ENCODE measurements at places on chromosomes 5 and 9.

DNA sequence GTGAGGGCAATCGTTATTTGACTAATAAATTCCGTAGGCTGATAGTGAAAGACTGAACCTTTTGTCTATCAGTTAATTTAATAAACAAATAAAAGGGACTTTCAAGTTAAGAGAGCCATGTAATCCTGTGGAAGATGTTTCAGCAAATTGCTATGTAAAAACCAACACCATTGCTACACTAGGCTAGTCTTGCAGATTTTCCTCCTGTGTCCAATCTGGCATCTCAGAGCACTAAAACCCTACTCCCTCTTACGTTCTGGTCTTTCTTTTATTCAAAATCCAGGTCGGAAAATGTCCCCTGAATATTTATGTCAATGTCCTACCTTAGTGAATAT, 478.8 kb upstream of the TNC start:
- no peak for DNase-seq

DNA sequence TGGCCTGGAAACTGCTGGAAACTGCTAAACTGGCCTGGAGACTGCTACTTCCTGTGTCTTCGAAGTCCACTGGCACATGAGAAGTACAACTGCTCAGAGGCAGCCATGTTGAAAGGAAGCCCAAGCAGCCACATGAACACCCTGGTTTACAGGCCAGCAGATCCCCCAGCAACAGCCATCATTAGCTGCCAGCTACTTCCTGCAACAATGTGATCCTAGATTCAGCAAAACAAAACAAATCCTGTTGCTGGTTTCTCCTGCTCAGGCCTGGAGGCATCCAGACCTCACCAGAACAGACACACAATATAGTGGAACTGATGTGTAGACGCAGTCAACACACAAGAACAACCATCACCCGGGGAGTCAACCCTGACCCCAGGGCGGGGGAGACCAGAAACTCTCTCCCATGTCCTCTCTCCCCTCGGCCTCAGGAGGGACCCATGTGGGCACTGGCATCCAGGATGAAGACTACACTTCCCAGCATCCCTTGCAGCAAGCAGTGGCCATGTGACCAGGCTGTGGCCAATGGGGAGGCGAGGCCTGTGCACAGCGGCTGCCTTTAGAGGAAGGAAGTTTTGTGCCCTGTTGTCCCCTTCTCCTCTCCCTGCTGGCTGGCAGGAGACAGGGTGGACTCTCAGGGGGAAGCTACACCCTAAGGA, 9.2 kb upstream of the LCN15 start:
- DNase-seq = no peak

DNA sequence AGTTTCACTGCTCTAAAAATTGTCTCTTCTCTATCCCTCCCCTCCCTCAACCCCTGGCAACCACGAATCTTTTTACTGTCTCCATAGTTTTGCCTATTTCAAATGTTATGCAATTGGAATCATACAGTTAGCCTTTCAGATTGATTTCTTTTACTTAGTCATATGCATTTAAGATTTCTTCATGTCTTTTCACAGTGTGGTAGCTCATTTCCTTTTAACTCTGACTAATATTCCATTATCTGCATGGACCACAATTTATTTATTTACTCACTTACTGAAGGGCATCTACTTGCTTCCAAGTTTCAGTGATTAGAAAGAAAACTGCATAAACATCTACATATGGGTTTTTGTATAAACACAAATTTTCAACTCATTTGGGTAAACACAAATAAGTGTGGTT, 372.3 kb downstream of the CDH18 start:
- DNase-seq = no peak

- no peak for DNase-seq
Measured at GRCh38 chr9:3177146-3177761, 333.4 kb upstream of the PUM3 start.

DNA sequence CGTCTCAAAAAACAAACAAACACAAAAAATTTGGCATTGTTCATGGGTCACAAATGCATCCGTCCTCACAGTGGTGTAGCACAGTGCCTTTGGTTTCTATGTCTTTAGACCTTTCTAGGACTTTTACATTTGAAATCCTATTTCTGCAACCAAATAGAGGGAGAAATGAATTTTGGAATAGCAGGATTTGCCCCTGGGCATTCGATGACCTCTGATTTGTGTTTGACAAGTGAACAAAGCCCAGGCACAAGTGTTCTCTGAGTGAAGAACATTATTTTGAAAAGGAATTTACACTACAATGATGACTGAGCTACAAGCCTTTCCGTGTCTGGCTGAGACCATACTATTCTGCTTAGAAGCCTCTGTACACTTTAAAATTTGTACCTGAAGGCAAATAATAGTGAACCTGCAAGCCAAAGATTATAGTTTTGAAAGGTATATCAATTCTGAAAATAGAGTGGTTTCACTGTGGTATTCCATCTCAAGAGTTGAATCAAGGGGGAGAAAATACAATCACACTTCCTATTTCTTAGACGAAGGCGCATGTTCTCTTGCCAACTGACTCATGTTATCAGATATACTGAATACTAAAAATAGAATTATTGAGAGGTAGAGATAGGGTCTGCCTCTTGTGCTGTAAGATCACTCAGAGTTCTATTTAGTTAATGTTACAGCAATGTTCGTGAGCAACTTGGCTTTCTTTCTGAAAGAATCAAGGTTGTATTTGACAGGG, 297.6 kb downstream of the KDM4C start:
- no peak for DNase-seq

DNA sequence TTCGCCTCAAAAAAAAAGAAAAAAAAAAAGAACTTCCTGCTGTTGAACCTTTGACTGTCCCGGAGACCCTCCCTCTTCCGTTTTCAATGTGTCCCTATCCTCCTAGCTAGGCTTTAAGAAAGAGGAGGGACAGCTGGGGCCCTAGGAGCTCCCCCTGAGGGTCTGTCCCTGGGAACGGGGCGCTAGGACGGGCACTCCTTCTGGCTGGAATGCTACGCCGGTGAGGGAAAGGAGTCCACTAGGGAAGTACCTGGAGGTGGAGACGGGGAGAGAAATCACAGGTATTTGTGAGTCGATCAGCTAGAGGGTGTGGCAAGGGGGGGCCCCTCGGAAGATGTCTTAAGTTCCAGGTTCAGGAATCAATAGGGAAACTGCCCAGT, 4.6 kb downstream of the SIT1 start:
- DNase-seq = peak; percentile 39

GRCh38 chr5:107295914-107296313, 374.8 kb downstream of the EFNA5 start:
- no peak for DNase-seq

- peak; percentile 57 for DNase-seq
Measured at GRCh38 chr5:134594797-134595457, 37.7 kb downstream of the SAR1B start.

DNA sequence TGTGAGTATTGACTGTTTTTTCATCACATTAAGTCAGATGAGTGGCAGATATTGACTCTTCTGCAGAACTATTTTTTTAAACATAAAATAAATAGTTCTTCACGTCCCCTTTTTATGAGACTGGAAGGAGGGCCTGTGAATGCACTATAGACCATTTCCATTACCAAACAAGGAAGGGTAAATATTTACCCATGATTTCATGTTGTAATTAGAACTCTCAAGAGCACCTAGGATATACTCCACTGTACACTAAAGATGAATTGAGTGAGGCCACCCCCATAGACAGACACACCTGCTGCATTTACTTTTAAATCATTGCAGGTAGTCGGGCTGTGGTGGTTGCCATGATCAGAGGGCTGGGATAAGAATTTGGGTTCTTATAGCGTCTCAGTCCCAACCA, 22.6 kb downstream of the SLC36A1 start:
- peak; percentile 94 for DNase-seq

DNA sequence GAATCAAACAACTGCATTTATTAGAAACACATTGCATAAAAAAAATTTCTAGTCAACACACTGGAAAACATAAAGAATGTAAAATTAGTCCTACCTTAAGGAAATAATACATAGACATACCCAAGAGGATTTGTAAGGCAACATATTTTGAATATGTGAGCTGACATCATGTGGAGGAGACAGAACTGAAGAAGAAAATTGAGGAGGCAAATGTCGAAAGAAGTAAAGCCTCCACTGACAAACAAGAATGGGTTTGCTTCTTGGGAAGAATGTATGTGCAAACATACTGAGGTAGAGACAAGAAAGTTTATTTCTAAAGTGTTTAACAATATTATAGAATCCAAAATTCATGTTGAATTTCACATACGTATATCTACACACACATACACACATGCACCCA, 363.0 kb upstream of the PDE4D start:
- DNase-seq = no peak

- peak; percentile 12 for DNase-seq
Measured at GRCh38 chr9:124480621-124480981, 26.6 kb downstream of the NR5A1 start.

GRCh38 chr5:6576861-6577501, 55.9 kb downstream of the NSUN2 start:
- peak; percentile 66 for DNase-seq

DNA sequence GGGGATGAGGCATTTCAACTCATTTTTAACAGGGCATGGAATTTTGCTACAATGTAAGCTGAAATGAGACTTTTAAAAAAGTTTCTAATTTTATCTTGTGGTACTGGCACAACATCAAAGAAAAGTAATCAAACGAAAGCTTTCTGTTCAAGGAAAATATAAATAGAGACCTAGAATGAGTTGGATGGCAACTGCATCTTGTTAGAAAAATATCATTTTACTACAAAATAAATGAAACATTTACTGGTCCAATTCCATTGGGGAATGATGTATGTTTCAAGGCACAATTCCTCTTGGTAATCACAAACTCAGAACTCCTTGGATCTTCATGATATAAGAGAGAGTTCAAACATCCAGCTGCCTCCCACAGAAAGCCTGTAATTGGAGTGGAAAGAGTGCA, 102.8 kb downstream of the HMHB1 start:
- no peak for DNase-seq

GRCh38 chr9:121564504-121565260, 65.0 kb upstream of the GGTA1 start:
- DNase-seq = no peak

- peak; percentile 76 for DNase-seq
Measured at GRCh38 chr9:97518909-97519307, 17.4 kb downstream of the TMOD1 start.

DNA sequence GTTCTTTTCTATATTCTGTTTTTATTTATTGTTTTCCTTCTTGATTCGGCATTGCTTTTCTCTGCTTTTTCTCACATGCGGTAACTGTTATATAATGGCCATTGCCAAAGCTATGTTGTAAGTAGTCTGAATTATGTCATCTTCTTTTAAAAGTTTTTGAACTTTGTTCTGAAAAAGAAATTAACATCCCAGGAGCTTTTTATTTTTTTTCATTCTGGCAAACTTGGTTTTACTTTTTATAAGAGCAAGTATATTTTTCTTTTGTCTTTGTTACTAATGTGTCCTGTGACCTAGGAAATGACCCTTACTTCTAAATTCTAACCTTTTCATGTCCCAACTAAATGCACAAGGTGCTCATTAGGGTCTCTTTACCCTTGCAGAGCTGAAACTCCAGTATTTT, 26.7 kb upstream of the IZUMO3 start:
- no peak for DNase-seq

DNA sequence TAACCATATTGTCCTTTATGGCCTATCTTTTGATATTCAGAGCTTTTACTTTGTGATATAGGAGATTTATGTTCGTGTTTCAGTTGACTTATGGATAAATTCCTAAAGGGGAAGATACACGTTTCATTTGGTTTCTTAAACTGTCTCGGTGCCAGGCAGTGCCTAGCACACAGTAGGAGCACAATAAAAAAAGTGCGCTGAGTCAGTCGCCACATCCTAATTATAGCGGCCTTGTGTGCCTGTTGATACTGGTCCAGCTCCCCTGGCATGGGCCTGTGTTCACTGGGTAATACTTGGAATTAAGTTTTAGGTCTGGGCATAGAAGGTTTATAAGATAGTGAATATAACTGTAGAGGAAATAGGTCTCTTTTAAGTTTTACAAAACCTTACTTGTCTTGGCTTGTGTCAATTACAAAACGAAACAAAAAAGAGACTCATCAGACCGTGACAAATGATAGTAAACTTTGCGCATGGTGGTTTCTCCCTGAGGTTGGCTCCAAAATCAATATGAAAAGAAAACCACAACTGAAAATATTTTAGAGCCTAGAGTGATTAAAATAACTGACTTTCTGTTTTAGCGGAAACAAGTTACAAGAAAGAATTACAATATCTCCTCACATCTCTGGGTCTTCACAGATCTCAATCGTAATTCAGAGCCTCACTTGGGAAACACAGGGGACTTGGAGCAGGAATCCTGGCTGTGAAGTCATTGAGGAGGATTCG, 84.8 kb downstream of the MVB12B start:
- DNase-seq = peak; percentile 86

DNA sequence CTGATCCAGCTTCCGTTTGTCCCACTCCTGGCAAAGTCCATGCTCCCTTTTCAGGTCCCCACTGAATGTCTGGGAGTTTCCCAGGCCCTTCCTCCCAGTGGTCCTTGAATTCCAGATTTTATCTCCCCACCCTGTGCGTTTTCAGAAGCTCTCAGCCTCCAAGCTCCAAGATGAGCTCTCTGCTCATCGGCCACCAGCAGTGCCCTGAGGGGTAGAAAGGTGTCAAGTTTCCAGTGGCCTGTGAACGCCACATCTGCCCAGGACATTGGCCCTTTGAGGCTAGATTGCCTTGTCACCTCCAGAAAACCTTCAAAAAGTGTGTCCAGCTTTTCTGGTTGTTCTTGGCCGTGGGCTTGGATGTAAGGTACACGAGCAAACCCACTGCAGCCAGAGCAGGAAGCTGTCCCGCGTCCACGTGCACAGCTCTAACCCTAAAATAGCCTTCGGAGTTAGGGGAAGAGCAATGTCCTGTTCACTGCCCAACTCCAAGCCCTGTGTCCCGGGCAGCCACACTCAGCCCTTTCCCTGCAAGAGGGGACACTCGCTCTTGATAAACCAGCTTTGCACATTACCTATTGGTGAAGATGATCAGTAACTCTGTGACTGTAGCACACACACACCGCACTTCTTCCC, 10.9 kb upstream of the LRRC14B start:
- DNase-seq = no peak

- peak; percentile 88 for DNase-seq
Measured at GRCh38 chr9:12813960-12814876, 39.4 kb downstream of the LURAP1L start.

DNA sequence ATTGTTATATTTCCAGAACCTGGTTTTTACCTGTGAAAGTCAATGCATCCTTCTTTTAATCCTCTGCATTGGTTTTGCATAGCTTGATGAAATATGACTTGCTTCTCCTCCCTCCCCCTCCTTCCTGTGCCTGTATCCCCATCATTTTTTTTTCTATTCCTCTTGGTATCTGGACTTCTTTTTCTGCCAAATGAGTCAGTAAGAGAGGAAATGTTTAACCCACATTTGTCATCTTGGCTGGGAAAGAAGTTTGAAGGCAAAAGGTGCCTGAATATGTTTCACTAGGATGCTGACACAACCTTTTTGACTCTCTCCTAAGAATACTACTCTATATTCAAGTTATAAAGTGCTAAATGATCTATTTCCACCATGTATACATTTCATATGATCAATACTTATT, 35.5 kb upstream of the CDKN2B start:
- DNase-seq = no peak

DNA sequence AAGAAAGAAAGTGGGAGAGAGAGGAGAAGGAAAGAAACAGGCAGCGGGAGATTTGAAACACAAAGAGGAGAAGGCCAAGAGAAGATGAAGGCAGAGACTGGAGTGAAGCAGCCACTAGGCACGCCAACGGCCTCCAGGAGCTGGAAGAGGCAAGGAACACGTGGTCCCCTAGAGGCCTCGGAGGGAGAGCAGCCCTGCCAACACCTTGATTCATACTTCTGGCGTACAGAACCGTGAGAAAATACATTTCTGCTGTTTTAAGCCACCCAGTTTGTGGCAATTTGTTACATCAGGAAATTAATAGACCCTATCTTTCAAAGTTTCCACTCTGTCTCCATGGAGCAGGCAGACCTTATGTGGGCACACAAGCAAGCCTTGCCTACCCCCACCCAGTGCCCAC, 133.4 kb downstream of the ACTL7B start:
- DNase-seq = no peak
